Vein endothelial cell (primary cell): ENCODE measurements at places on chromosomes 5 and 9. TPM values are rescaled to one million over a fixed set of nuclear protein-coding genes. Genes with fewer than 3 reads are reported as not detected.

RAPGEF6 gene
- total RNA-seq = 20.6 and 22.9 TPM in 2 replicates

TAF1L gene
- total RNA-seq = under 0.01 TPM in 1 of 2 replicates, not detected in the other

ZNF366 gene
- 3.6 and 18.2 TPM in 2 replicates for total RNA-seq

COMMD10 gene
- total RNA-seq = 44.4 and 47.6 TPM in 2 replicates

FAT2 gene
- total RNA-seq = under 0.01 TPM in 1 of 2 replicates, not detected in the other

PFN3 gene
- total RNA-seq = not detected in 2 replicates
